Activated naive CD4-positive, alpha-beta T cell (primary cell): ENCODE measurements at places on chromosomes 2 and 18.

DNA sequence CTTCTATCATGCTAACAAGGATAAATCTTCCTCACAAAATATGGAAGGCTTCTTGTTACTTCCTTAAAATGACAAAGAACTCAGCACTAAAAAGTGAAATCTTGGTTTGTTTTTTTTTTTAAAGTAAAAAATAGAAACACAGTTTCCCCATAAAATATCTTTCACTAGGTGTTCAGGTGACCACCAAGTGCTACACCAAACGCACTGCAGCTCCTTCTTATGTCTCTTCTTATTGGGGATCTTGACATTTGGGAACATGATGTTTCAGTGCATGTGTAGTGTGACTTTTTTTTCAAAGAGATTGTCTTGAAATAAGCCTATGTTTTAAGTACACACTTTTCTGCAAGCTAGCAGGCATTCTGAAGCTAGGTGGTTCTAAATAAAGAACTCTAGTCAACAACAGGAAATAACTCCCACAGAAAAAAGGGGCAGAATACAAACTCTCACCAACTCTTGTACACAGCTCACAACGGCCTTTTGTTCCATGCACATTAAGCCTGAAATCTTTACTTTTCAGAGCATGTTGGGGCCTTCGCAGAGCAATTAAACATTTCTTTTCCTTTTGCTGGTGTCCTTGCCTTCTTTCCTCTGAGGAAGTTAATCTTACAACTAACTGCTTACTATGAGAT, 13.2 kb upstream of the SERTAD2 start:
- no peak for DNase-seq

- no peak for DNase-seq
Observed at GRCh38 chr2:215862351-215862771, 151.0 kb downstream of the MREG start.

GRCh38 chr2:173117678-173118077, 42.0 kb downstream of the MAP3K20 start:
- no peak for DNase-seq

- no peak for DNase-seq
Observed at GRCh38 chr18:54205959-54206358, 18.5 kb downstream of the MBD2 start.

GRCh38 chr2:197846777-197847176, 42.4 kb downstream of the PLCL1 start:
- DNase-seq = no peak

DNA sequence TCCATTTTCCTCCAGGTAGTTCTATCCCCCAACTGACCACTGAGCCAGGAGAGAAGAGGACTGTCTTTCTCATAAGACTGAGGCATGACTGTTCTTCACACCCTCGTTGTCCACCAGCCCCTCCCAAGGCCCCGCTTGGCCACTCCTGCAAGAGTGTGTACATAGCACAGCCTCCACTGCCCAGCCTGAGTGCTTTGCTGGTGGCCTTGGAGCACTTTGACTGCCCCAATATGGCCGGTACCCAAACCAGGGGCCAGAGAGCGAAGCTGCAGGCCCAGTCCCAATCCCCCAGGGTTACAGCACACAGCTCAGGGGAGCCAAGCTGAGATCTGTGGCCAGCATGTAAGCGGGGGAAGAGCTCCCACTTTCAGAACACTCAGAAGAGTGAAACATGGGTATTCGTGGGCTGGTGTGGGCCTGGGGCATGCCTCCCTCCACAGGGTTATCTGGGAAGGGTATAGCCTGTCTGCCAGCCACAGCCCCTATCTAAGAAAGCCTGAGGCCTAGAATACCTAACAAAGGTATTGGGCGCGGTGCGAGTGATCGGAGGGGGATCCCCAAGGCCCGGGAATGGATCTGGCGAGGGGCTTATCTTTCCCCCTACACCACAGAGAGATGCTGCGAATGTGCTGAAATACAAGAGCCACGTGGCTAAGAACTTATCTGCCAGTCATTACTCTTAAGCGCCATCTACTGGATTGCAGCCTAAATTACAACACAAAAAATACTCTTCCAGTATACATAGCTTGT, 163.8 kb downstream of the WDPCP start:
- no peak for DNase-seq

- DNase-seq = no peak
Observed at GRCh38 chr2:43642363-43642762, 5.3 kb downstream of the PLEKHH2 start.

DNA sequence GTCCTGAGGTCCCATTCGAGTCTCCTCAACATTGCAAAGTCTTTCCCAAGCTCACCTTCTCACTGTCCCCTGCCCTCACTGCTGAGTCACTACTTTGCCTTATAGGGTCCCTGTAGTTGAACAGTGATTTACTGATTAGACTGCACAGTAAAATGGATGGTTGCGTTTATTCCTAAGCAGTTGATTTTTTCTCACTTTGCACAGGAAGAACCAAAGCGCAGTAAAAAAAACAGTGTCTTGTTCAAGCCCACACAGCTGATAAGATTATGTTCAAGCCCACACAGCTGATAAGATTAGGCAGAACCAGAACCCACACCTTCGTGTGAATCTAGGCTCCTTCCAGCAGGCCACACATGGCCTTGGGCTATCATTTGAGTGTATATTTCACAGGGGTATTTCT, 215.3 kb upstream of the COPS8 start:
- DNase-seq = no peak

DNA sequence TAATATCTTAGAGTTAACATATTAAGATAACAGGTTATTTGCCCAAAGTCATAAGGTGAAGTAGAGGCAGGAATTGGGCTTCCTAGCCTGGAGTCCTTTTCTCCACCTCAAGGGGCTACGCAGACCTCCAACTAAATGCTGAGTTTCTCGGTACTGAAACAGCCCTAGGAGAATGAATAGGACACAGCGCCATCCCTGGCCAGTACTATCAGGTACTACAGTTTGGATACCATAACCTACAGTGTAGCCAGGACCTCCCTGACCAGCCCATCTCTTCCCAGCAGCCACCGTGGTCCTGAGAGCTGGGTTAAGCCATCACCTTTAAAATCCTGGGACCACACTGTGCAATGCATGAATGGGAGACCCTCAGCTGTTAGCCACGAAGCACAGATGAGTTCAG, 15.7 kb downstream of the CASP8 start:
- no peak for DNase-seq

DNA sequence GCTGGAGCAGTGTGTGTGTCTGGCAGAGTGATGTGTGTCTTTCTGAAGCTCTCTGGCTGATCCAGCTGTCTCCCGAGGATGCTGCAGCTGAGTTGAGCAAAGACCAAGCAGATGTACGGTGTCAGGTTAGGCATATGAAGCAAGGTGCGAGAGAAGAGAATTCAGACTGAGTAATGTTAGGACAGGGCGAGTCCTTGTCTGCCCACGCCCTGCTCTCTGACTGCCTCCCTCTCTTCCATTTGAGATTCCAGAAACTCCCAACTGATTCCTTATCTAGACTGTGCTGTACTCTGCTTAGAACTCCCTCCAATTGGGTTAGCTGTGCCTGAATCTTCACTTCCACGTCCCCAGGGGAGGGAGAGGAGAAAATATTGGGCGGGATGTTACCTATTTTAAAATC, 25.7 kb upstream of the LPIN1 start:
- DNase-seq = no peak

- DNase-seq = no peak
Observed at GRCh38 chr18:27763936-27764335, 413.0 kb downstream of the CDH2 start.

GRCh38 chr18:30094556-30094955, 948.0 kb downstream of the DSC3 start:
- no peak for DNase-seq

- no peak for DNase-seq
Observed at GRCh38 chr2:95043300-95044093, 18.0 kb downstream of the MAL start.

DNA sequence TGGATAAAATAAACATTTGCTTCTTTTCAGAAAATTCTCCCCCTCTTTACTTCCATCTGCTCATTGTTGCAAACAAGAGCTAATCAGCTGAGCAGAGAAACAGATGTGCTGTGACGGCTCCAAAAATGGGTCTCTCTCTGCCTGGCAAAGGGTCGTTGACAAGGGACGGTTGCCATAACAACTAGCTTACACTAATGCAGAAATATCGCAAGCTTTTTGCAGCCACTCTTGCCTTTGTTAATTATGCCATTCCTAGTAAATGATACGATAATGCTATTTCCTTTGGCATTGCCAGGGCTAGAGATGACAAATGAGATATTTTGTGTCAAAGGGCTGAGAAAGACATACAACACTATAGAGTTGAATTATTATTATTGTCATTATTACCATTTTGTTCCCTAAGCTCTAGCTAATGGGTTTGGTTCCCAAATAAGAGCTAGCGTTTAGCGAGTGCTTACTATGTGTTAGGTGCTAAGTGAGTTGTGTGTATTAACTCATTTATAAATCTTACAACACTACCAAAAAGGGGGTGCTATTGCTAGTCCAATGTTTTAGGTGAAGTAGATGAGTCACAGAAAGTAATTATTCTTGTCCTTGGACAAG, 46.8 kb downstream of the MYO3B start:
- DNase-seq = no peak
